ENCODE measurements at places on chromosomes 7 and 10.
A peak's percentile ranks its signal among the peaks of the same experiment; 100 is the strongest.

DNA sequence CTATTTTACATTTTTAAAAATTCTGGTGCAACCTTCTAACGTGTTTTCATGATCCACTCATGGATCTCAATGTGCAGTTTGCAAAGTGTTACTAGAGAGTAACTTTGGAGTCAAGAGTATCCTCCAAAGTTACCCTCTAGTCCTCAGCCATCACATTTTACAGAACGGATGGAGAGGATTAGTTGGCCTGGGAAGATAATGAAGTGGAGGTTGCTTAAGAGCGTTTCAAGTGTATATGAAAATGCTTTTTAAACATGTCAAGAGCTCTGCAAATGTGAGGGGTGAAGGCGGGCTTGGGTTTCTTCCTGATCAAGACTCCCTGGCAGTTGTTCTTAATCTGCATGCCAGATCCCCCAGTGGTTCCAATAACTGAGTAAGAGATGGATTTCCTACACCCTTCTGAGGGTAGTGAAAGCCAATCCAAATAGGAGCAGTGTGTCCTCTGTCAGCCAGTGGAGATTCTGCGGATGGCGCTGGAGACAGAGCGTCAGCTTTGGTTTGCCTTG is 299.4 kb upstream of the NPVF start:
- no peak for DNase-seq

DNA sequence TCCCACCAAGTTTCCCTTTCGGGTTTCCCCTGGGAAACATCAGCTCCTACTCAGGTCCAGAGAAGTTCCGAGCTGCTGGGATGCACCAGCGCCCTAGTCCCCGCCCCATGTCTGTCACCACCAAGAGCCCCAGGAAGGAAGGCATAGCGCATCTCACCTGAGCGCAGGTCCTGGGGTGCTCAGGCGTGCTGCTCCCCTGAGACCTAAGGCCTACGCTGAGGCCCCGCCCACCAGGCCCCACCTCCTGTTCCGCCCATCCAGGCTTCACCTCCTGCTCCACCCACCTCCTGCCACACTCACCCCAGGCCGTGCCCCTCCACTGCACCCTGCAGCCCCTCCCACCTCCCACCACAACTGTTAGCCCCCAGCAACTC is 1.2 kb upstream of the TFR2 start:
- peak; percentile 66 for DNase-seq

DNA sequence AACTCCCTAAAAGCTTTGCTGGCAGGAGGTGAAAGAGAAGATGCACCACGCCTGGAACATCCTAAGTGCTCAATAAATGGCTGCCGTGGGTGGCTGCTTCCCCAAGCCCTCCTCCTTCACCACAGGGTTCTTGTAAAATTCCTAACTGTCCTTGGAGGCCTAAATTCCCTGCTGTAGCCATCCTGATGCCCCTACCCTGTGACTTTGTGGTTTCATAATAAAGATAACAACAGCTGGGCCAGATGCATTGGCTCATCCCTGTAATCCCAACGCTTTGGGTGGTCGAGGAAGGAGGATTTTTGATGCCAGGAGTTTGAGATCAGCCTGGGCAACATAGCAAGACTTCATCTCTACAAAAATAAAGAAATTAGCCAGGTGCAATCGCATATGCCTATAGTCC is 341.8 kb downstream of the ANKRD30A start:
- DNase-seq, result no peak

DNA sequence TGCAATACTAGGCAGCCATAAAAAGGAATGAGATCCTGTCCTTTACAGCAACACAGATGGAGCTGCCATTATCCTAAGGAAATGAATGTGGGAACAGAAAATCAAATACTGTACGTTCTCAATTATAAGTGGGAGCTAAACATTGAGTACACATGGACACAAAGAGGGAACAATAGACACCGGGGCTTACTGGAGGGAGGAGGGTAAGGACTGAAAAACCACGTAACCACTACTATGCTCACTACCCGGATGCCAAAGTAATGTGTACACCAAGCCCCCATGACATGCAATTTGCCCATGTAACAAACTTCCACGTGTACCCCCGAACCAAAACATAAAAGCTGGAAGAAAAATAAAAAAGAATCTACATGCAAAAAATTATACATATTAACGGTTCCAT is 587.0 kb downstream of the PARD3 start:
- no peak for DNase-seq

GRCh38 chr7:45080958-45081669 is 7.7 kb downstream of the NACAD start:
- no peak for DNase-seq

- DNase-seq, result no peak
Measured at GRCh38 chr7:115086146-115086841, 164.4 kb downstream of the MDFIC start.

DNA sequence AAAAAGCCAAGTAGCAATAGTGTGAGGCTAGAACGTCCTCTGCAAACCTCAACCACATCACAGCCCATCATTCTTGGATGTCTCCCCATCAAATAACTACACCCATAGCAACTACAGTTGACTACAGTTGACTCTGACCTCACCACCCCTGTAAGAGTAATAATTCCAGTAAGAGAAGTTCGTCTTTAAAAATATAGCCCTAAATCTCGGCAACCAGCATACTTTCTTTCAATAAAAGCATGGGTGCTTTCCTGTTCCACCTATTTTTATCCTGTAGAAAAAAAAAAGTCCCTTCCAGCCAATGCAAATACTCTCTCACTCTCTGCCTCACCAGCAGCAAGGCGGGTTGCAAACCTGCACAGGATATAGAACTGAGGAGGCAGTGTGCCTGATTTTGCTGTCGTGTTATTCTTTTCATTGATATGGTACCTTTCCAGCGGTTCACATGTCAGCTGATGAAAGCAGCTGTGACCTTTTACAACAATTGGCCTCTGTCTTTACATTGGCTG is 187.5 kb upstream of the NFE2L3 start:
- DNase-seq, result no peak

DNA sequence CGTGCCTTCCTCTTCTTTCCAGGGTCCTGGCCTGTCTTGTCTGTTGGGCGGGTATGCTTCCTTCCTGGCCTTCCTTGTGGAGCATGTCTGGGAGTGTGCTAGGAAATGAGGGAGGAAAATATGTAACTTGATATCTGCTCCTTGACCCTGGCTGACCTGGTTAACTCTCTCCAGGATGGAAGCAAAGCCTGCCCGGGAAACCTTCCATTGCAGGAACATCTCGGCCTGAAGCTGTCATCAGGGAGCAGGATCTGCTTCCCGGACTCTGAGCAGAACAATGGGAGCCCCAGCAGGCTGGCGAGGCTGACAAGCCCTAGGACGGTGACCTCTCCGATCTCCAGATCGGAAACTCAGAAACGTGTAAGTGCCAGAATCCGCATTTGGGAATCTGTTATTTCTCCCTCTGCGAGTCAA is 340.3 kb downstream of the FRMD4A start:
- no peak for DNase-seq

DNA sequence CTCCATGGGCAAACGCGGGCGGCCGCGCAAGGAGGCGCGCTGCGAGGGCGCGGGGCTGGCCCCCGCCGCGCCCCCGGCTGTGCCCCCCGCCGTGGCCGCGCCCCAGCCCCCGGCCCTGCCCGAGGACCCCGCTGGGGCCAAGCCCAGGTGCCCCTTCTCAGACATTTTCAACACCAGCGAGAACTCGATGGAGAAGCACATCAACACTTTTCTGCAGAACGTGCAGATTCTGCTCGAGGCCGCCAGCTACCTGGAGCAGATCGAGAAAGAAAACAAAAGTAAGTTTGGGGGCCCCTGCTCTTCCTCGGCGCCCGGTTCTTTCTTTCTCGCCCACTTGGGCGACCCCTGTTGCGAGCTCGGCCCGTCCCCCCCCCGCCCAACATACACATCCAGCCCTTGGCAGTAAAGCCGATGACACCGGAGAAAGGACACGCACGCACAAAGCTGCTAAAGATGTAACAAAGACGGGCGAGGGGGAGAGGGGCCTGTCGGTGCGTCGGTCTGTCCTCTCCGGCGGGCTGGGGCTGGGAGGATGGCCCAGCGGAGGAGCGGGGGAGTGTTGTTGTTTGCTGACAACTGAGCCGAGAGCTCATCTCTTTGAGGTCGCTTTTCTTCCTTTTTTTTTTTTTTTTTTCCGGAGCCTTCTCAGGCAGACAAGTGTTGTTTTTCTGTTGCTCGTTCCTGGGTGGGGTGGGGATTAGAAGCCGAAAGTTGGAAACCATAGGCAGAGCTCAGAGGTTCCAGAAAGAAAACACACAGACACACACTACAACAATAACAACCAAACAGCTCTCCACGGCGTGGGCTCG is 604 bp downstream of the MXI1 start:
- DNase-seq, result peak; percentile 60

DNA sequence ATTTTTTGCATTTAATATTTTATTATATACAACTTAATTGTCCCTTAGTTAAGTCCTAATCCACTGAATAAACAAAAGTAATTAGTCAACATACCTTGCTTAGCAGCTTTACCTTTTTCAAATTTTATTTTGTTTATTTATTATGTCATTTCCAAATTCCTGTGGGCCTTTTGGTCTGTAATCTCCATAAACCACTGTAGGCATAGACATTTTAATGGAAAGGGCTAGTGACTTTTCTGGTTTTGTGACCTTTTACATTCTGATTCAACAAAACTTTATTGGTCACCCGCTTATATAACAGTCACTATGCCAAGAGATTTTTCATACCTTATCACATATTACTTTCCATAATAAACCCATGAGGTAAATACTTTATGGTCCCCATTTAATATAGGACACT is 181.3 kb upstream of the PRPS1L1 start:
- no peak for DNase-seq

- no peak for DNase-seq
Measured at GRCh38 chr7:83347945-83348444, 185.3 kb upstream of the PCLO start.

- DNase-seq, result no peak
Measured at GRCh38 chr7:140773104-140773503, 76.6 kb downstream of the NDUFB2 start.

GRCh38 chr10:24894728-24895127 is 57.7 kb downstream of the PRTFDC1 start:
- DNase-seq, result peak; percentile 46

- DNase-seq, result peak; percentile 57
Measured at GRCh38 chr7:24980534-24981170, 674 bp upstream of the OSBPL3 start.

- DNase-seq, result no peak
Measured at GRCh38 chr7:73663033-73663432, 4.6 kb upstream of the VPS37D start.

GRCh38 chr7:128827971-128828711 is 2.1 kb upstream of the FLNC start:
- no peak for DNase-seq

- no peak for DNase-seq
Measured at GRCh38 chr10:27822301-27822700, 76.7 kb upstream of the MKX start.

DNA sequence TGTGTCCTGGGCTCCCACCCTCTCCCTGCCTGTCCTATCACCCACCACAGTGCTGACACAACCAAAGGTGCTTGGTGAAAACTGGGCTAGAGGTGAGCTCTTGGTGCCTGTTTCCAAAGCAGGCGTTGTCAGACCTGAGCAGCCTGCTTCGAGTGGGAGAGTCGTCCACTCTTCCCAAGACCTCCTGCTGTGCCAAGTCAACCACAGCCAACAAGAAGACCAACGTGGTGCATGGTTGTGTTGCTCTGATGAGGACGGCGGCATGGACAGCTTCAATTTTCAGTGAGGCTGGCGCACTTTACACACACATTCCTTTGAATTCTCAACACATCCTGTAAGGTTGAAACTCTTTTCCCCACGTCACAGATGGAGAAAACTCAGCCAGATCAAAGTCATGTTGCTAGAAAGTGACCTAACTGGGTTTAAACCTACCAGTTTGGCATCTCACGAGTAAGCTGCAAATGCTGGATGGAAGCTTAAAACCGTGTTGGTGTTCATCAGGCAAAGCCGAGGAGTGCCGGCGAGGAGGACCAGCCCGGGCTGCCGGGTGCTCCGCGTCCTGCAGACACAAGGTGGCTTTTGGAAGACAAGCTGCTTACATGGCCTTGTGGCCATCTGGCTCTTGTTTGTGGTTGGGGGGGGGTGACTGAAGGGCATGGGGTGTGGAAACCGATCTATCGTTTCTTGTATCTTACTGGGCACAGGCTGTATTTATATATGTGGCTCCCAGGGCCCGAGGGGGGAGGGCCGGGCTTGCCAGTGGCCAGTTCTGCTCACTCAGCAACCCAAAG is 39.3 kb downstream of the INSIG1 start:
- peak; percentile 17 for DNase-seq

DNA sequence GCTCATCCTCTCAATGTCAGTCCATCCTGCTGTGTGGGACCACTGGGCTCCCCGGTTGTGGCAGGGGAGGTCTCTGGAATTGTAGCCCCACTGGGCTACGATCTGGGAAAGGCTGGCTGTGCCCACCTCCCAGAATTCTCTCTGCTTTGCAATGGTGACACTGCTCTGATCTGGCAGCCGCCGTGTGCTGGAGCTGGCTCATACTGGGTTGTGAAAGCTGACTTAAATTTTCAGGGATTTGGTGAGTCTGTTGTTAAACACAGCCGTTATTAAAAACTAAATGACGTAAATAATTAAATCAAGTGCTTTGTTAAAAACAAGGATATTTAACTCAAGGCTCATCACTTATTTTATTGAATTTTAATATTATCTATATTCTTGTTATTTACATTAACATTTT is 160.0 kb downstream of the TAX1BP1 start:
- DNase-seq, result no peak

DNA sequence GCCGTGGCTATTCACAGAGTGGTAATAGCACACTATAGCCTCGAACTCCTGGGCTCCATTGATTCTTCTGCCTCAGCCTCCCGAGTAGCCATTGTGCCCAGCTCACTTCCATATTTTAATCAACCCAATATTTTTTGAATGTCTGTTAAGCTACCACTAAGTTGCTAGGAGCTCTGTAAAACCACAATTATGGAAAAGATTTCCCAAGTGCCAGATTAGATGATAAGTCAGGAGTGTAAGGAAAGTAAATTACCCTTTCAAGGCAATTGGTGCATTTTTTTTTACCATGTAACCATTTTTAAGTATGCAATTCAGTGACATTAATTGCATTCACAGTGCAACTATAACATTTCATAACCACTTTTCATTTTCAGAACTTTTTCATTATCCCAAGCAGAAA is 87.5 kb upstream of the GATAD1 start:
- no peak for DNase-seq

- DNase-seq, result peak; percentile 97
Measured at GRCh38 chr7:128425850-128426249, 16.1 kb upstream of the IMPDH1 start.

GRCh38 chr7:35714407-35714806 is 19.5 kb upstream of the HERPUD2 start:
- no peak for DNase-seq
